ENCODE measurements at places on chromosomes 5 and 9.

DNA sequence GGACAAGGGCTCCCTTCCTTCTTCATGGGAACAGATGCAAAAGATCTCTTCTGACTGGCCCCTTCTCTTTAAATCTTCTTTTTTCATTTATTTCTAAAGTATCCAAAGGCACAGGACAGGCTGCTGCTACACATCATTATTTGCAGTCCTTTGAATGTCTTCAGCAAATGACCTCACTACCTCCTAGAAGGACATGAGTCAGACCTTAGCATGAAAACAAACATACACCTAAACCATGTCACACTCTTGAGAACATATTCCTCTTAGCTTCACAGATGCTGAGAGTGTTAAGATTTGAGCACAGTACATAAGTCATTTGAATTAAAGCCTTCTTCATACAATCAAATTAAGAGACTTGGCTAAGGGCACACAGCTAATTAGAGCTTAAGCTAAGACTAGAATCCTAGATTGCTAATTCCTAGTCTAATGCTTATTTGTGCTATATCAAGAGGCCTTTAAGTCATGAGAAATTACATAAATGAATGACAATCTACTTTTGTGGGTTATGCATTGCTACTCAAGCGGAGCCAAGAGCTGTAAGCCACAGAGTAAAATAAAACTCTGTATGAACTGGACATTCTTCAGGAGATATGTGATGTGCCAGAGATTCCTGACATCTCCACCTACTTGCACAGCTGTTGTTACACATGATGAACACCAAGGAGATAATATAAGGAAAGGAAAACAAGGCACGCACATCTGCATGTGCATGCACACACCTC, 109.1 kb upstream of the PTGER4 start:
- no peak for DNase-seq

DNA sequence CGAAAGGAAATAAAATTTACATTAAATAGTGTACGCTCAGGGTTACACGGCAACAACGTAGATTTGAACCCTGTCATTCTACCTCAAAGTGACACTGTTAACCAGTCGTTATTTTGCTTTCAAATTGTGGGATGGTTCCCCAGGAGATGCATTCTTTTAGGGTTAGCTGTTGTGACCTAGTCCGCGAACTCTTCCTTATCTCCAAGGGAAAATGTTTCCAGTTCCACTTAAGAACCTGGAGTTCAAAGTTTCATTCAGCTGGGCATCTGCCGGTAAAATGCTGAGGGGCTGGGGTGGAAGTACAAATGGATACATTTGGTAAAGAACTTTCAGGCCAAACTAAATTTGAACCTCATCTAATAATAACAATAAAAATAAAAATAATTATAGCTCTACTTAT, 264.6 kb downstream of the NR3C1 start:
- no peak for DNase-seq

- no peak for DNase-seq
Measured at GRCh38 chr5:17064241-17064640, 128.2 kb upstream of the MYO10 start.

- DNase-seq: no peak
Measured at GRCh38 chr5:115831163-115831768, 10.1 kb downstream of the ATG12 start.

- no peak for DNase-seq
Measured at GRCh38 chr9:117035546-117035945, 348.4 kb downstream of the TRIM32 start.

- no peak for DNase-seq
Measured at GRCh38 chr5:78605611-78606010, 43.0 kb downstream of the LHFPL2 start.

- DNase-seq: no peak
Measured at GRCh38 chr9:130126721-130127433, 45.3 kb upstream of the NCS1 start.

GRCh38 chr5:93328833-93329232, 252.2 kb downstream of the NR2F1-AS1 start:
- DNase-seq: no peak

DNA sequence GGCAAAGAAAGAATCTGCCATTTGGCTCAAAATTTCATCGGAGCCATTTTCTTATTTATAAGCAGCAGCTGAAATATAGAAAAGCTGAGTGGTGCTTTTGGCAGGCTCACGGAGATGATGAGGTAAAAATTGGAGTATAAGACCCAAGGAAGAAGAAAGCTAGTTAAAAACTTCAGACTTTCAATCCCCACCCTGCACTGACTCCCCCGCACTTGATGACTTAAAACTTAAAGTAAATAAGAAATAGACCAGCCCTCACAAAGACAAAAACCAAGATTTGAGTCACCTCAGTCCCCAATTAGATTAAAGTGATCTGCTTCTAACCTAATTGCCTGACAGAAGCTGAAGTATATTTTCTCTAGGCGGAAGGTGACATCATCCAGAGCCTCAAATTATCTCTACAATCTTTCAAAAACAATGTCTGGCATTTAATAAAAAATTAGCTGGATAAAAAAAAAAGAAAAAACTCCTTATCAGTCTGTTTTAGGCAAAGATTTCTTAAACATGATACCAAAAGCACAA, 124.0 kb upstream of the PJA2 start:
- no peak for DNase-seq

- no peak for DNase-seq
Measured at GRCh38 chr5:179219661-179220620, 125.3 kb downstream of the ADAMTS2 start.

DNA sequence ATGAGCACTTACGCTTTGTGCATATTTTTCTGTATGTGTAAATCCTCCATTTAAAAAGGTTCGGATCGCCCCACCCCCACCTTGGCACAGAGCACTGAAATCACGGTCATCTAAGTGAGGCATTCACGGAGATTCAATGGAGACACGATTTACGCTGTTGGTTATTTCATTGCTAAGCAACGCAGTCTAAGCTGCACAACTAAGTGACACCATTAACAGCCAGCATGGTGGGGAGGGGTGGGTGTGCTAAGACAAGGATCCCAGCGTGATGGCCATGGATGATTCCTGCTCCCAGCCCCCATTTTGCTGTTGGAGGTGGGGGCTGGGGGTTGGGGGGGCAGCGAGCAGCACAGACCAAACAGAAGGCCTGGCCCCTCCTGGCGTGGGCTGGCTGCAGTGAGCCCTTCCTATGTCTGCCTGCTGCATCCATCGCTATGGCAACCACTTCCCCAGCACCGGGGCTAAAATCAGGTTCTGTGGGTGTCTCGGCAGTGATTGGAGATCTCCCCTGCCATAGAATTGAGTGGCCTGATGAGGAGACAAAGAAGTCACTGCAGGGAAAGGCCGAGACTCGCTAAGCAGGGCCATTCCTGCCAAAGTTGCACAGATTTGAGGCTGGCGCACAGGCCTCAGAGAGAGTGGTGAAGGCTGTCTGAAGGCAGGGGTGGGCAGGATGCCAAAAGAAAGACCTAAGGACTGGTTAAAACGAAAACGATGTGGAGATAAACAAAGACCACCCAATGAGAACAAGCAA, 14.3 kb upstream of the MARCHF6 start:
- no peak for DNase-seq

DNA sequence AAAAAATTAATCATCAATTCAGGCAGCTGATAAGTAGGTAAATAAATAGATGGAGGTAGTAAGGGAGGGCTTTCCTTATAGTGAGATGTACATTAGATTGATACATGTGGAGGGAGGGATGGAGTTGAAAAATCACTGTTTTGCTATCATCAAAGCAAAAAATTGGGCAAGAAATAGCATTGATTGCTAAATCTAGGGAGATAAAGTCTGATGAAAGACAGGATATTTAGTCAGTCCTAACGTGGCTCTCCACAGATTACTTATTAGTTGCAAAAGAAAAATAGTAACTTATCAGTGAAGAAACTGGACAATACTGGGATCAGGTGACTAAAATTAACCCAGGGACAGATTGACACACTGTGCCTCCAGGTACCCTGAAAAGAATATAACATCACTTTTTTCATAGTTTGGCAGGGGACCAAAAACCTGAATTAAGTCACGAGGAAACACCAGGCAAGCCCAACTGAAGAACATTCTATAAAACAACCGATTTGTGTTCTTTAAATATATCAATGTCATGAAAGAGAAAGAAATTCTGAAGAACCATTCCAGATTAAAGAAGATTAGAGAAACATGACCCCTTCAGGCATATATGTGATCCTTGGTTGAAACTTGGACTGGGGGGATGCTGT, 27.1 kb upstream of the GOLPH3 start:
- DNase-seq: no peak

- DNase-seq: no peak
Measured at GRCh38 chr9:33202018-33202417, 34.9 kb upstream of the B4GALT1 start.

DNA sequence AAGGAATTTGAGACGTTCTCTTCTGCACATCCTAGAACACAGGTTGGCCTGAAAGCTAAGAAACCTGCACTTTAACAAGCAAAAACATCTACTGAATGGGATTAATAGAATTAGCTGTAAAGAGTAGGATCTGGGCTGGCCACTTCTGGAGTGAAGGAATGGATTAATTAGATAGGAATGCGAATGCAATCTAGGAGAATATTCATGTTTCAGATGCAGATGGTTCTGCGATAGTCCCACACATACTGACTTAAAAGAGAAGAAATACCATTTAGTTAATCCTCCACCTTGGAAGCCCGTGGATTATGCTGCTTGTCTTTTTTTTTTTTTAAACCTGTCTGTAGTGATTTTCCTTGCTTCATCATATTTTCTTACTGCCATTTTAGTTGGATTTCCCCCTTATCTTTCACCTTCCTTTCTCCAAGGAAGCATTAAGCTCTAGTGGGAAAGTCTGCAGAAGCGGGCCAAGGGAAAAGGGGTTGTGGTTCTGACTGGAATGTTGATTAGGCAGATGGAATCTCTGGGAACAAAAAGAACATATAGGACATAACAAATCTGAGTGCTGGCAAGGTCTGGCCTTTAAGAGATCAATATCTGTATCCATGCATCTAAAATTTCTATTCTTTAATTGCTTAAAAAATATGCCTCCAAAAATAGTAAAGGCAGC, 152.4 kb downstream of the ALDH1A1 start:
- DNase-seq: no peak

- peak; percentile 9 for DNase-seq
Measured at GRCh38 chr9:127104581-127105311, 17.7 kb downstream of the ANGPTL2 start.

- no peak for DNase-seq
Measured at GRCh38 chr9:5939530-5939929, 48.8 kb downstream of the MLANA start.

DNA sequence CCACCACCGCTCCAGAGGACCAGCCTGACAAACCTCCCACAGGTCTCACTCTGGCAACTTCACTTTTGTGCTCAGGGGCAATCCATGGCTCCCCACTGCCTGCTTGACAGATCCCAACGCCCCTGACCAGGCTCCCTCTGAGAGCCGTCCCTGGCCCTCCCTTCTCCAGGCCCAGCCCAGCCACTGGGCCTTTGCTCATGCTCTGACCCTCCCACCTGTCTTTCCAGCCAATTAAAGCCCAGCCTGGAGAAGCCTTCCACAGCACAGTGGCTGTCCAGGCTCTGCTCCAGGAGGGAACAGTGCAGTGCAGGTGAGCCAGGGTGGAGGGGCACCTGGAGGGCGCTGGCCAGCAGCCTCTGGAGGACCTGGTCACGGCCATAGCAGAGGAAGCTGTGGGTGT, 3.3 kb downstream of the ENTPD2 start:
- DNase-seq: no peak
